ENCODE measurements at places on chromosomes 16 and 17.

GRCh38 chr16:20740901-20741521, 607 bp downstream of the THUMPD1 start:
- peak; percentile 94 for DNase-seq

- DNase-seq: peak; percentile 60
Measured at GRCh38 chr17:28579526-28579925, 2.8 kb upstream of the ALDOC start.

DNA sequence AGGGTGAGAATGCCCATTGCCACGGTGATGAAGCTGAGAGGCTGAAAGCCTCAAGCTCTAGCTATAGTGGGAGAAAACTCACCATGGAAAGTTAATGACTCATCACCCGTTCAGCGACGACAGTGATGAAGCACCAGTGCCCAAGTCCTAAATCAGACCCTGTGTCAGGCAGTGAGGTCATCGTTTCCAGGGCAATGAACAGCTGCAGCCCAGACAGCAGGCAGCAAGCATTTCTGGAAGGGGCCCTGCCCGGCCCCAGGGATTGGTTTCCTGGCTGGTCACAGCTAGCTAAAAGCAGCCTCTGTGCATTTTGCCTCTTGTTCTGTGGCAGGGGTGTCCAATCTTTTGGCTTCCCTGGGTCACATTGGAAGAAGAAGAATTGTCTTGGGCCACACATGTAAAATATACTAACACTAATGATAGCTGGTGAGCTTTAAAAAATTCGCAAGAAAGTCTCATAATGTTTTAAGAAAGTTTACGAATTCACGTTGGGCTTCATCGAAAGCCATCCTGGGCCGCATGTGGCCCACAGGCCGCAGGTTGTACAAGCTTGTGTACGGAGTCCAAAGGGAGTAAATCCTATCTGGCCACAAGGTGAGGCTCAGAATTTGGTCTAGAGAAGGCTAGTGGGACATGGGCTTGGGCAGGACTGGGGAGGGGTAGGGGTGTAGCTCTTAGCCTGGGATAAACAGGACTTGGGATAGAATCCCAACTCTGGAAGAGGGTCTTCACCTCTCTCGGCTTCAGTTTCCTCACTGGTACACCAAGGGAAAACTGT, 40.6 kb downstream of the MIS12 start:
- DNase-seq: peak; percentile 82

- DNase-seq: peak; percentile 86
Measured at GRCh38 chr17:1186923-1187771, 7.4 kb upstream of the ABR start.

DNA sequence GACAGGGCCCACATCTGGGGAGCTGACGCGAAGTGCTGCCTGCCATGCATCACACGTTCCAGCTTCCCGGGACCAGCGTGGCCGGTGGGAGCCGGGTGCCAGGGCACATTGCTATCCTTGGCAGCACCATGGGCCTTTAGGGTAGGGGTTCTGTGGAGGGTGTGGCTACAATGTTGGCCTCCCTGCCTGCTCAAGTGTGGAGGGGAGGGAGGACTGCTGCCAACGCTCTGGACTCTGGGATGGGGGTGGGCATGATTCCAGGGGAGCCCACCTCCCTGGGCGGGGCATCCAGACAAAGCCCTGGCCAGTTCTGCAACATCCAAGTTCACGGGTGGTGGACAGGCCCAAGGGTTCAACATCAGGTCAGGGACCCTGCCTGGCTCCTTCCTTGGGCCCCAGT, 13.9 kb downstream of the GRB7 start:
- DNase-seq: no peak

DNA sequence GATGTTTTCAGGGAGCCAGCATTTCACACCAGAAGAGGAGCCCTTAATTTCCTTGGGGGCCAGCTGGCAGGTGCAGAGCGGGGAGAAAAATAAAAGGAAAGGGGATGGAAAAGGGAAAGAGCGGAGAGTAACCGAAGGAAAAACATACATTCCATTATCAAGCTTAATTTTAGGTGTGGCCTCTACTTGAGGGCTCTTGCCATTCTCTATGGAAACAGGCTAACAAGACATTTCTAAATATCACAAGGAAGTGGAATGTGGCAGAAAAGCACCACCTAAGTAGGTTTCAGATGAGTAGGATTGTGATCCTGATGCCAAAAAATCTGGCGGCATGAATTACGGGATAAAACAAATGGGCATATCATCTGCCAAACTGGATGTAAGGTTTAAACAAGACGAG, 970 bp upstream of the DYNC1LI2 start:
- DNase-seq: no peak

- no peak for DNase-seq
Measured at GRCh38 chr16:3538222-3538621, 37.4 kb downstream of the CLUAP1 start.

- no peak for DNase-seq
Measured at GRCh38 chr17:604115-604450, 110.6 kb downstream of the VPS53 start.

GRCh38 chr17:7478276-7479212, 887 bp downstream of the ZBTB4 start:
- peak; percentile 71 for DNase-seq

DNA sequence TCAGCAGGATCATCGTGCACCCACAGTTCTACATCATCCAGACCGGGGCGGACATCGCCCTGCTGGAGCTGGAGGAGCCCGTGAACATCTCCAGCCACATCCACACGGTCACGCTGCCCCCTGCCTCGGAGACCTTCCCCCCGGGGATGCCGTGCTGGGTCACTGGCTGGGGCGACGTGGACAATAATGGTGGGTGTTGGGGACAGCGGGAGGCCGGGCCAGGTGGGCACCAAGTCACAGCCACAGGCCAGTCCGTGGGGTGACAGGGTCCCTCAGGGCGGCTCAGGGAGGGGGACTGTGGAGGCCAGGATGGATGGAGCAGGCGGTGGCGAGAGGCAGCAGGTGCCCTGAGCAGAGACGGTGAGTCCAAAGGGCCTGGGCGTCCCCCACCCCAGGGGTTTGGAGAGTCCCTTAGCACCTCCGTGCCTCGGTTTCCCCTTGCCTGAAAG, 1.0 kb downstream of the TPSD1 start:
- DNase-seq: no peak

GRCh38 chr17:34275881-34276280, 5.9 kb downstream of the CCL7 start:
- DNase-seq: no peak

Data from stimulated activated CD8-positive, alpha-beta memory T cell treated with anti-CD3 and anti-CD28 coated beads, Interleukin-4, amount 100 ng/mL, for 48 hours (primary cell).